ENCODE measurements at places on chromosomes 2 and 18.
A peak's percentile ranks its signal among the peaks of the same experiment; 100 is the strongest.

DNA sequence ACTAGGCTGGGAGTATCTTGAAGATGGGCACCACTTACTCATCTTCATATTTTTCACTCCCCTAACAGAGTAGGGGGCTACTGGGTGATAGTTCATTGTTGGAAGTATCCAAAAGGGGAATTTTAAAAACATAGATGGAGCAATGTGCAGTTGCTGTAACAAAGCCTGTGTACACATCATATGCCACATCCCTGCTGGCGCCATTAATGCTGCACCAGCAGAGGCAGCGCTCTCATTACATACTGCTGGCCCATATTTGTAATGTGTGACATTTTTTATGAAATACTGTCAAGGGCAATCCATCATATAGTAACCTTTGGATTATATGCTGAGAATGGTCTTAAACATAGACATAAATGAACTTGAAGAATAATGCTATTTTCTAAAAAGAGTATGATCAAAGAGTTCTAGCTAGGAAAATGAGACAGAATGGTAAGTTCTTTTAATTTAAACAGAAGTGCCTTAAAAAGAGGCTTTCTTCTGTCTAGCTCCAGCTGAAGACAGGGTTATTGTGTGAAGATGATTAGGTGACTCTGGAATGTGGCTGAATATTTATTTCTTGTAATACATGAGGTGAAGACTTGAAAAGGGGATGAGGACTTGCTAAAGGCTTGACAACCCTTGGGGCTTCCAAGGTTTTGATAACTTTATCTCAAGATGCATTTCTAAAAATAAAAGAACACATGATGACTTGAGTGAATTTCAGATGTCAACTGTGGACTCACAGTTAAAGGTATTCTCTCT is 2.4 kb upstream of the TMEM178A start:
- DNase-seq, result no peak

DNA sequence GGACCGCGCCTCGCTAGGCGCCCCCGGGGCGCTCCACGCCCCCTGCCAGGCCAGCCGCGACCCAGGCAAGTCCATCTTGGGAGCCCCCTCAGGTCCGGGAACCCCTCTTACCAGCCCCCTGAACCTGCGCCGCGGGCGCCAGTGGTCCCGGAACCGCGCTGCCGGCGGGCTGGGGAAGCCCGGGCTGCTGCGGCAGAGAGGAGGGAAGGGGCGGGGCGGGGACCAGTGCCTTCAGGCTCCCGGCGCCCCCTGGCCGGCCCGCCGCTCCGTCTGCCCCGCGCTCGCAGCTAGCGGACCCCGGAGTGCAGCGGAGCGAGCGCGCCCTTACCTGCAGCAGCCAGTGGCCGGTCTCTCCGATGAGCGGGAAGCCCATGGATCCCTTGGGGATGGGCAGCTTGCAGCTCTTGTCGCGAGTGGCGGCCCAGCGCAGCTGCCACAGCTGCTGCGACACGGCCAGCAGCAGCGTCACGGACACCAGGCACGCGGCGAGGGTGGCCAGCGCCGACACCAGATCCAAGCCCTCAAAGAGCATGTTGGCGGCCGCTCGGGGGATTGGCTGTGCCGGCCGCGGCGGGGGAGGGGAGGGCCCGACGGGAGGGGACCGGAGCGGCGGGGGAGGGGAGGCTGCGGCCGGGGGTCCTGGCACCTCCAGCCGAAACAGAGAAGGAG is at the start of gene CYP26B1:
Gene CYP26B1 (minus strand): TSS at position 560 of the 669 bp plus-strand sequence. CDS start 28 bp downstream, at position 532.
- no peak for DNase-seq

DNA sequence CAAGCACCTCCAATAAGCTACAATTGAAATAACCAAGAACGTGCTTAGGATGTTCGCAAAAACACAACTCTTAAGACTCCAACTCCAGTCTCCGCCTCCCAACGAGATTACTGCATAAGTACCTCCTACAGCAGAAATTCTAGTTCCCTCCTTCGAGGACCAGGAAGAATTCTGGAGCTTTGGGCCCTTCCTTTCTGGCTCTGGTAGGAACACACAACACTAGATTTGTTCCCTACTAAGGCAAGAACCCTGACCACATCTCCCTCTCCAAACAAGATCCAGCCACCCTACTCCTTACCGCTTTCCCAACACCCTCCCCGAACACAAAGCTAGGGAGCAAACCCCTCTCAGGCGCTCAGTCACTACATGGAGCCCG is 721 bp downstream of the ADAM17 start:
- peak; percentile 17 for DNase-seq

DNA sequence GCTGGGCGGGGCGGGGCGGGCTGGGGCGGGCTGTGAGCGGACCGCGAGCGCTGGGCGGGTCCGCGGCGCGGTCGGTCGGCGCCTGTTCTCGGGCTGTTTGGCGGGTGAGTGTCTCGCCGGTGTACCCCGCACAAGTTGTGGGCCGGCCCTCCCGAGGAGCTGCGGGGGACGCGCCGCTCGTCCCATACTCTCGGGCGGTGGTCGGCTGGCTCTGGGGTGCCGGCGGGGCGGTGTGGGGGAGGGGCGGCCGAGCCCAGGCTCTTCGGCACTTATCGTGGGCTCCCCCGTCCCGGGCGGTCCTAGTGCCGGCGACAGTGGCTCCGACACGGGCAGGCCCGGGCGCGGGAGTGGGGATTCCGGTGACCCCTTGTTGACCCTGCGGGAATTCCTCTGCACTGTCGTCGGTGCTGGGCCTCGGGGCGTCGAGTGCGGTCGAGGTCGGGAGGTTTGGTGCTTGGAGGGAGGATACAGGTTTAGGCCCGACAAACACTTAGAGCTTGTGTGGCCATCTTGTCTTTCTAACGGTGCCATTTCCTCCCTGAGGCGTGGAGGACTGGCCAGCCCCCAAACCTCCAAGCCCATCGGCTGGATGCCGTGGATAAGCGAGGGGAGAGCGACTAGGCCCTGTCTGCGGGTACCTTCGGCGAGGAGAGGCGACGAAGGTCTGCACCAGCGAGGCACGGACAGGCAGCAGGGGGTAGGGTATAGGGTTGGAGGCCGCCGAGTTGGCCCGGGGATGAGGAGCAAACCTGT is at the start of gene SEPTIN2:
Gene SEPTIN2 (plus strand): TSS at position 47 of the 753 bp plus-strand sequence. CDS start 8,308 bp downstream, outside the sequence.
- DNase-seq, result peak; percentile 82

DNA sequence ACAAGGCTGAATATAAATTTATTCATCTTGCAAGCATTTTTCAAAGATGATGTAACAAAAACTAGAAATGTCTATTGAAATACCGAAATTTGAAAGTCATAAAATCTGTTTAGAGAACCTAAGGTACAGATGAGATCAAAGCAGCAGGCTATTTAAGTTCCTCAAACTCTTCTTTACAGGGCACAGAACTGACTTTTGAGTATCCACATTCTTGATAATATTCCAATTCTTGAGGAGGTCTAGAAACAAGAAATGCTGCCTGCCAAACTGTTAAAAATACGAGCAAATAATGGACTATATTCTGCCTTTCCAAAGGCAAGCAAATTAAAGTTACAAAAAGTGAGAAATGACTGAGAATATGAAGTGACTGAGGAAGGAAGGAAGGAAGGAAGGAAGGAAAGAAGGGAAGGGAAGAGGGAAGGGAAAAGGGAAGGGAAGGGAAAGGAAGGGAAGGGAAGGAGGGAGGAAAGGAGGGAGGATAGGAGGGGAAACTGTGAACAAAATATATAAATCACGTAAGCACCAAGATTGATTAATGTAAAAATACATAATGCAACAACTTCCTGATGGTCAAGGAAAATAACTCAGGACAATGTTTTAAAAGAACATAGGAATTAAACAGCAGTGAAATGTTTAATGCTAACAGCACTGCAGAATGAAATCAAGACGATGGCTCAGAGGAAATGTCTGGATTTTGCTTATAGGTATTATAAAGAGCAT is 248.9 kb upstream of the HNRNPA3 start:
- no peak for DNase-seq

- DNase-seq, result no peak
Observed at GRCh38 chr18:23301972-23302371, 151.1 kb upstream of the RIOK3 start.

GRCh38 chr2:241500431-241500975 is 7.9 kb downstream of the STK25 start:
- no peak for DNase-seq

DNA sequence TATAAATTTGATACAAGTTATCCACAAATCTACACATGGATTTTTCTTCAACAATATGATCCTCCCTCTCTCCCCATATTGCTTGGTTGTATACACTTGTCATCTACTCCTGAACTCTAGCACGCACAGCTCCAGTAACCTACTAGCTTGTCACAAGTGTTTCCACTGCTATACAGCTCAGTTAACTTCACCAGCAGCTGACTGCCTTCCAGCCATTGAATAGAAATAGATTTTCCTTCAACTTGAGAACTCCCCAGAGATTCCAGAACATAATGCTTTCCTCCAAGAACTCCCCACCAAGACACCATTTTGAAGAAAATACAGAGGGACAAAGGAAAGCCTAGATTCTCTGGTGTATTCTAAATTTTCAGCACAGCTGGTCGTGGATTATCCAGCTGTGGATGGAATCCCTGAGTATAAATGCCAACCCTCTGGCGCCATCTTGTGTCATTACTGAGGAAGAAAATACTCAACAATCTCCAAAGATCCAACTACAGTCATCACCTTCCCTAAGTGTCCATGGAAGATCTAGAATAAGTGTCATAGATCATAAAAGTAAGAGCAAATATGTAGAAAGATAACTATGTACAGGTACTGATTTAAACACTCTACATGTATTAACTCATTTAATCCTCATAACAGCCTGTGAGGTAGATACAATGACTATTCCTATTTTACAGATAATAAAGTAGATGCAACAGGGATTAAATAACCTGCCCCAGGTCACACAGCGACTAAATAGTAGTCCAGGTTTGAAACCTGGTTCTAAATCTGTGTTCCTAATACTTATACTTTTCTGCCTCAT is 156.7 kb downstream of the ARHGAP28 start:
- DNase-seq, result no peak

DNA sequence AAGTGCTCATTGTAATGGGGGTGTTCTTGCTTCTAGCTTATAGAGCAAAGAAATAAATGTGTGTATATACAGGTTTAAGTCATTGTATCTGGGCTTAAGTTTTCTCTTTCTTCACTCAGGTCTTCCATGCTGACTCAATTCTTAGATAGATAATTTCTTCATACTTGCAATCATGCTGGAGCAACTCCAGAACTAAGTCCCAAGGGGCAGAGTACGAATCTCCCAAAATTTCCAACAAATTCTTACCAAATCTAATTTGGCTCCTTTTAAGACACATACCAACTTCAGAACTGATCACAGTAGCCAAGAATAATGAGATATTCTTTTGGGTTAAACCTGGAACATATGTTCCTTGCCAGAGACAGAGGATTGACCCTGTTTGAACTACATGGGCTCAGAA is 4.3 kb upstream of the SPAG16 start:
- DNase-seq, result no peak

DNA sequence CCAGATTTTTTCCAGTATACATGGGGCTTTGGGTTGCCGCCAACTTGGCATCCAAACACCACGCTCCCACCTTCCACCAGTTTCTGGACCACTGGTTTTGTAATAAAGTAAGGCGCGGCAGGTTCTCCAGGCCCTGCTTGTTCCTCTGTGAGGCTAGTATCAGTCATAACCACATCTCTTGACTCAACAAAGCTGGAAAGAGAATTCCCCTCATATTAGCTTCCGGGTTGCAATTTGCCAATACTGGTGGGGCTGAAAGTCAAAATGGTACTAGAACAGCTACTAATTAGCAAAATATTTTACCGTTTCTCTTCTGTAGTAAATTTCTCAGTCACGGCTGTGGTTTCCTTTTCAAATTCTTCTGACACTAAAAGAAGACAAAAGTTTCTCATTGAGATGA is 25.0 kb downstream of the TTN start:
- DNase-seq, result no peak

GRCh38 chr2:44844651-44845270 is 96.7 kb upstream of the SIX3 start:
- no peak for DNase-seq

- no peak for DNase-seq
Observed at GRCh38 chr2:19003554-19003953, 354.9 kb downstream of the OSR1 start.

- DNase-seq, result no peak
Observed at GRCh38 chr2:205988274-205988673, 97.7 kb downstream of the INO80D start.

DNA sequence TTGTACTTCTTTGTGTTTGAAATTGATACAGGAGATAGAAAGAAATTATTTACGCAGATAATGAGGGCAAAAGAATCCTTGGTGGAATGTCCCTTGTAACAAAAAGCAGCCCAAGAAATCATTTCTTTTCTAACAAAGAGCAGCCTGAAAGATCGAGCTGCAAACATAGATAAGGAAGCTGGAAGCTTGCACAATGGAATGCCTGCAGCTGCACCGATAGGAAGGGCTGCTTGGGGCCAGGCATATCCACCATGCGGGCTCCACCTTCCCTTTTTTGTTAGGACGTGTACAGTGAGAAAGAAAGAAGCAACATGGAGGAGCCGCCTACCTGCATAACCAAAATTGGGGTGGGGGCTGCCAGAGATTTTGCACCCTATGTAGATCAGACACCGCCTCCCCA is 568.7 kb downstream of the METTL4 start:
- no peak for DNase-seq

GRCh38 chr2:64646007-64646880 is 7.5 kb downstream of the SERTAD2 start:
- peak; percentile 76 for DNase-seq

DNA sequence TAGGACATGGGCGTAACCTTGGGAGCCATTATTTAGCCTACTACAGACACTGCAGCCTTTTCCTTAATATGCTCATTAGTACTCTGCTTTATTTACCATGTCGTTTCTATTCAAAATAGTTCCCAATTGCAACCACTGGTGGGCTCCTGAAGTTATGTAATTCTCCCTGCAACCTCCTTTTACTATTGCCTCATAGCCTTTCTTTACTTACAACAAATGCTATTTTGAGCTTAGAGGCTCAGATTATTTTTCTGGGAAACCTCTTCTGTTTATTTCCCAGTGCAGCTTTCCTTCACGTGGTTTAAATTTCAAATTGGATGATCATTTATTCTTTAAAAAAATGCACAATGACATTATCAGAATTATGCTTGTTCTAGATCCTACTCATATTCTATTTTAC is 492.3 kb upstream of the TMEFF2 start:
- DNase-seq, result no peak

DNA sequence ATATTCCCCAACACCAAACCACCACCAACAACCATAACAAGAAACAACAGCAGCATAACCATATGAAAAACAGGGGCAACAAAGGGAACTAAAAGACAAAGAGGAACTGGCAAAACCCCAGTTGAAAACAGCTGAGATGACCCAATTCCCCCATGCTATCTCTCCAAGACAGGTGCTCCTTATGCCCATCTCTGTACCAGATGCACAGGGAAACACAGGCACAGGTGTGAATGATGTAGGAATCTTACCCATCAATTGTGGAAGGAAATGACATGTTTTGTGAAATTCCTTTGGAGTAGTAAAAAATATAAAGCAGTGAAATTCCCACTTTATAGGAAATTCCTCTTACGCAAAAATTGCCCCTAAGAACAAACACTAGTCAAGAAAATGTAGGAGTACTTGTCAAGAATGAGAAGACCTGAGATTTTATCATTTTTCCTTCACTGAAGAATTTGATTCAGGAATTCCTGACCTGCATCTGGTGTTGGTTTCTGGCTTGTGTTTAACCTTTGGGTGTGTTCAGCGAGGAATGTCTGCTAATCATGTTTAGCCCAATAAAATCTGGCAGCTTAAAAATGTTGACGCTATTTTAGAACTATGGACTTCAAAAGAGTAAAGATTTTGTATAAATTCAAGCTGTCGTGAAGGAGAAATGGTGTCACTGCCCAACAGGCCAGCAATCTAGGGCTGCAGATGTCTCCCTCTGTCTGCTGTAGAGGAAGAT is 67.7 kb upstream of the ARHGAP28 start:
- no peak for DNase-seq

GRCh38 chr18:47168913-47169312 is 7.3 kb downstream of the IER3IP1 start:
- no peak for DNase-seq

GRCh38 chr2:182522405-182522896 is 95.6 kb upstream of the PDE1A start:
- DNase-seq, result no peak

Measured in CD4-positive, alpha-beta T cell treated with Interferon gamma for 1 hour (primary cell).